Stimulated activated naive CD4-positive, alpha-beta T cell treated with Interleukin-2 at 50 U/mL for 16 hours (primary cell): ENCODE measurements at places on chromosomes 11 and 22.

- DNase-seq = peak; percentile 28
Observed at GRCh38 chr11:64268893-64269539, 15.4 kb downstream of the BAD start.

- no peak for DNase-seq
Observed at GRCh38 chr11:44791316-44791925, 64.7 kb downstream of the TSPAN18 start.

- DNase-seq = no peak
Observed at GRCh38 chr22:42412744-42413333, 19.4 kb downstream of the NFAM1 start.

DNA sequence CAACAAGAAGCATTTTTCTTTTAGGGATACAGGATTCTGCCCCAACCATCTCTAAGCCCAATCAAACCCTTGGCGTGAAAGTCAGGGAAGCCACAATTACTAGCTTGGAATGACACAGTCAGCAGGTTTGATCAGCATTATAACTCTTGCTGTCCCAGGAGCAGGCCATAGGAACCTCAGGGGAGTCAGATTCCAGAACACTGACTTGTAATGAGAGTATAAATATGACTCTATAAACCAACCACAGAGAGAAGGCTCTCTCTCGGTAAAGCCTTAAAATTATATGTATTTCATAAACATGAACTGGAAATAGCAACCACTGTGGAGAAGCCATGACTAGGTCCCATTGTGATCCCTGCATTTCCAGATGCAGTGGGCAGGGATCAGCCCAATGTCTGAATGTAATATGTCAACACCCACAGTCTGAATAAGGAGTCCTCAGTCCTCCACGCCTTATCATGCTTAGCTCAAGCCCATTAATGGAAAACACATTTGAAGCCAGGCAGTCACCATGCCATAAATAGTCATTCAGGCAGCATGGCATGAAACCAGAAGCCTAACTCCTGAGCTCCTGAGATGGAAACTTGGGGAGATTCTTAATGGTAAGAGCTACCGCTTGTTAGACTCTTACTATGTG lies 99.1 kb upstream of the MTNR1B start:
- DNase-seq = no peak

- no peak for DNase-seq
Observed at GRCh38 chr22:28259774-28260312, 340.8 kb upstream of the PITPNB start.

GRCh38 chr11:66146940-66147339 lies 76.9 kb downstream of the PACS1 start:
- no peak for DNase-seq

- DNase-seq = no peak
Observed at GRCh38 chr22:23470811-23471389, 109.2 kb downstream of the IGLL1 start.

DNA sequence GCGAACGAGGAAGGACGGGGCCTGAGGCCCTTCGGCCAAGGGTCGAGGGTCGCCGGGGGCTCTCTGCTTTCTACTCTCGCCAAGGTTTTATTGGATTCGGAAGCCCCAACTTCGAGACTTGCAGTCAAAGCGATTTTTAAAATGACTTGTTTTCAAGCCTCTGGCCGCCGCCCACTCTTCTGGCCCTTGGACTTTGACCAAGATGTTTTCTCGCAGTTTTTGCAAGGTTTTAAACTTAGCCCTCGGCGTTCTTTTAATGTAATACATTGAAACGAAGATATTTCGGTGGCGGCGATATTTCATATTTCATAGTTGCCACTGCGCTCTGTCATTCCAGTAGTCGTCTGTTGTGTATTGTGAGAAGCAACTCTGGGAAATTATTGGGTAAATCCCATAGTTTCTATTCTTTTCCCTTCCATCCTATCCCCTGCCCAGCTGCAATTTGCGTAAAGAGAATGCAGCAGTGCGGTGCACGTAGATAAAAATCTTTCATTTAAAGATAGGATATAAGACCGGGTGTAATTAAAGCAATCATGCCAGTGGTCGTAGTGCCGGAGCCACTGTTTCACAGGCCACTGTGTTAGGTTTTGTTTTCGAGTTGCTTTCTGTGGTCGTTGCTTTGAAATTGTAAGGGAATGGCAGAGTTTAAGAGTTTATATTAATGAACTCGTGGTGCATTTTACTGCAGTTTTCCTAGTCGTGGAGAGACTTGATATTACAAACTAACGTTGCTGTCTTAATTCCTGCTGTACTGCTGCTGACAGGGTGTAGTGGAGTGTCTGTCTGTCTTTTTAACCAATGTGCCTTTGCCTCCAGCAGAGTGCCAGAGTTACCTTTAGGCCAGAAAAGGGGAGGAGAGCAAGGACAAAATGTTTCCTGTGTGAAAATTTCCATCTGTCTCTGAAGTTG lies 702 bp downstream of the BIRC2 start:
- DNase-seq = no peak

DNA sequence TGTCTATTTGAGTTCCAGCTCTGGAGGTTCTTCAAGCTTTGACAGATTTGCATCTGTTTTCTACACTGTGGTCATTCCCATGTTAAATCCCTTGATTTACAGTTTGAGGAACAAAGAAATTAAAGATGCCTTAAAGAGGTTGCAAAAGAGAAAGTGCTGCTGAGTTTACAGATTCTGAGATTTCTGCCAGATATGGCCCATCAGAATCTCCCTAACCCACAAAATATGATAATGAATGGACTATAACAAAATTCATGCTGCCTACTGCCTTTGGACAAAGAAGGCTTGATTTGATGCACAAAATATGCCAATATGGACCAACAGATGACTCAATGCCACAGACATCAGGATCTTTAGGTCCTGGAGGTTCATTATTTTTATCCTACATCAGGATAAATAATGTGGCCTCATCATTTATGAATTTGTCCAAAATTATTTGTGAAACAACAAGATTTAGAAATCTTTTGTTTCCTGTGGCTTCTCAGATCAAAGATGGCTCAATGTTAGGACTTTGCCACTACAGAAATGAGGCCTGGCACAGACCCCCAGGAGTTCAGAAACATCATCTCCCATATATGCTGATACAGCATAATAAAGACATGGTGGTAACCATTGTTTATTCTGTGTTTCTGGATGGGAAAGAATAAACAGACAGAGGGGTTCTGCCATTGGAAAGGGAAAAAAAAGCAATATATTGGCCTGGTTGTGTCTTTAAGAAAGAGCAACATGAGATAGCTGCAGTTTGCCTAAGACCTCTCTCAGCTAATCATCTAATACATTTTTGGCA lies 6.7 kb downstream of the OR5AN1 start:
- DNase-seq = no peak

DNA sequence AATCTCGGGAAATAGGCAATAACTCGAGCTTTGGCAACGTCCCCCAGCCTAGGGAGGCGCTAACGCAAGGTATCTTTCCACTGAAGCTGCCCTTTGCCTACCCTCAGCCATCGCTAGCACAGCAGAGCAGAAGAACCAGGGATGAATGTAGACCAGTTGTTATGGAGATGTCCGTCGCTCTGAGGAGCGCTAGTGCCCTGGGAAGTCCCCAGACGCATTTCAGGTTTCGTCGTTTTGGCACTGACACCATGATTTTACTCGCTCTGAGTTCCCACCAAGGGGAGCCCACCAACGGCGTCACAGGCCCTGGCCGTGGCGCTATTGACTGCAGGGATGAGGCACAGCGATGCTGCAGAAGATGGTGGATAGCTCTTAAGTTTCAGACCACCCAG lies 22.7 kb upstream of the BDNF start:
- no peak for DNase-seq

DNA sequence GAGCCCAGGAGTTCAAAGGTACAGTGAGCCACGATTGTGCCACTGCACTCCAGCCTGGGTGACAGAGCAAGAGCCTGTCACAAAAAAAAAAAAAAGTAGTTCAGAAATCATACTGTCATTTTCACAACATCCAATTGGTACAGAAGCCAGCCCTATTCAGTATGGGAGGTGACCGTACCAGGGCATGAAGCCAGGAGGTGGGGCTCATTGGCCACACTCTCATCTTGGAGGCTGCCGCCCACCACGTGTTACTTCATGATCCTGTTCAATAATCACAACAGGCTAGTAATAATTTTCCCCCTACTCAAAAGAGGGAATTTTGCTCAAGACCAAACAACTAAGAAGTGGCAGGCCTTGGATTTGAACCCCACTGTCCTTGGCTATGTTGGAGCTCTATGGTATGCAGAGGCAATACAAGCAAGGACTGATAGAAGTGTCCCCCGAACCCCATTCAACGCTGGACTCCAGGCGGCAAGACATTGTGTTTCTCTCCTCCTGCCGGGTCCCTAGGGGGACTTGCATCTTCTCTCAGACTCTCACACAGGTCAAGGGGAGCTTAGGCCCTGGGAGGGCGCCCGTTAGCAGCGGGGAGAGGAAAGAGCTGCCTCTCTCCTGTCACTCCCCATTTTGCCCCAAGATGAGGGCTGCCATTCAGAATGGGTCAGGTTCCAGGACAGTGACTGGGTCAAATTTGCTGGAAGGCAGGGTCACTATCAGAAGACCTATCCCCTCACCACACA lies 40.2 kb upstream of the EMID1 start:
- DNase-seq = no peak

- no peak for DNase-seq
Observed at GRCh38 chr22:36640106-36640672, 63.4 kb downstream of the CACNG2 start.

DNA sequence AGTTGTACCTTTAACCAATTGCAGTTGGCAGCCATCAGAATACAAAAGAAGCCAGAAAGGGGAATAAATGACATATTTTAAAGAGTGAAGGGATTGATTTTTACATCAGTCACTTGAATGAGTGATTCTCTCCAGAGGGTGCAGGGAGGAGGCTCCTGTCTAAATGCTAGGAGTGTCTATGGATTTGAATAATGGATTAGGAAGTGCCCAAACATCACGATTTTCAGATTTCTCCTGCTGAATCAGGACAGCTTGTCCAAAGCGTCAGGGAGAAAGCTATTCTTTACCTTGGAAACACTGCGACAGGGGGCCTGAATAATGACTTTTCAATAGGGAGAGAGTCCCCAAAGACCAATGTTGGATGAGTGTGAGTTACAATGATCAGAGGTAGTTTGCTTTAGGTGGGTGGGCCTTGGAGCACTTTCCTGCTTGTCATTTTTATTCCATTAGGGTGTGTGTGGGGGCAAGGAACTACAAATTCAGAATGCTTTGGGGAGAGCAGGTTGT lies 735.5 kb downstream of the KCNA4 start:
- no peak for DNase-seq

DNA sequence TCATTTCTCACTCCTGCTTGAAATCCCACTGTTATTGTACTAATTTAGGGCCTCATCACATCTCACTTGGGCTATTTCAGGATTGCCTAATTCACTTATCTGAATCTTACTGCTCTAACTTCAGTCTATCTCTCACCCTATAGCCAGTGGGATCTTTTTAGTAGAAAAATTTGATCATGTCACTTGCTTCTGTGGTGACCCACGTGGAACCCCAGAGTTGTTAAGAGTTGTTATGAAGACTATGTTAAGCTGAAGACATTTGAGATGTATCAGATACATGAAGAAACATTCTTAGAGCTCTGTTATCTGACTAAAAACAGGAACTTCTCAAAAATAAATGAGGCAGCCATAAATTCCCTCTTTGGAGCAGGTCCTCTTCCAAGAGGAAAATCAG lies 1375.6 kb upstream of the TENM4 start:
- DNase-seq = no peak

DNA sequence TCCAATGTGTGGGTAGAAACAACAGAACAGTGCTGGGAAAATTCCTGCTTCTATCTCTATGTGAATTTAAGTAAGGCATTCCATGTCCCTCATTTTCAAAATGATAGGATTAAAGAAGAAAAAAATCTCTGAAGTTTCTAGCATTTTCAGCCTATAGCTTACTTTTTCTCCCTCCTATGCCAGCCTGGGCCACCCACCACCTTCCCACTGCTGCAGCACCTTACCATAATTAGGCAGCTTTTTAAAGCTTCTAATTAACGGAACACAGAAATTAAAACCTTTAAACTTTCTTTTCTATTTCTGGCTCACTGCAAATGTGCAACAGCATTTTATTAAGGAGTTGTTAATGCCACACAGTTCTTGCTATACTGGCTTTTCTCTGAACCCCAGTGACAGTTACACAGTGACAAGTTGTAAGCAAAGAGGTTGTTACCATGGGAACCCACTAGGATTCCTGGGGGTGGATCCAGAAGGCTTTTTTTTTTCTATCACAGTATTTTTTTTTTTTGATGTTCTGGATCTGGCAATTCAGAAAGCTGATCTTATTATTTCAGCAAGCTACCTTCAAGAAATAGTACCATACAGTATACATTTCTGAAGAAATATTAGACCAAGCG lies 20.2 kb downstream of the CELF1 start:
- no peak for DNase-seq

- DNase-seq = no peak
Observed at GRCh38 chr22:27628341-27628740, 173.2 kb downstream of the MN1 start.

DNA sequence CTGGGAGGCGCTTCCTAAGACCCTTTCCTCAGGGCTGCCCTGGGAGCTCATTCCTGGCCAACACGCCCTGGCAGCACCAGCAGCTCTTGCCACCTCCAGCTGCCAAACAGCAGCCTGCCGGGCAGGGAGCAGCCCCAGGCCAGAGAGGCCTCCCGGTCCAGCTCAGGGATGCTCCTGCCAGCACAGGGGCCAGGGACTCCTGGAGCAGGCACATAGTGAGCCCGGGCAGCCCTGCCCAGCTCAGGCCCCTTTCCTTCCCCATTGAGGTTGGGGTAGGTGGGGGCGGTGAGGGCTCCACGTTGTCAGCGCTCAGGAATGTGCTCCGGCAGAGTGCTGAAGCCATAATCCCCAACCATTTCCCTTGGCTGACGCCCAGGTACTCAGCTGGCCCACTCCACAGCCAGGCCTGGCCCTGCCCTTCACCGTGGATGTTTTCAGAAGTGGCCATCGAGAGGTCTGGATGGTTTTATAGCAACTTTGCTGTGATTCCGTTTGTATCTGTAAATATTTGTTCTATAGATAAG lies 7.6 kb downstream of the SLC39A13 start:
- DNase-seq = no peak

DNA sequence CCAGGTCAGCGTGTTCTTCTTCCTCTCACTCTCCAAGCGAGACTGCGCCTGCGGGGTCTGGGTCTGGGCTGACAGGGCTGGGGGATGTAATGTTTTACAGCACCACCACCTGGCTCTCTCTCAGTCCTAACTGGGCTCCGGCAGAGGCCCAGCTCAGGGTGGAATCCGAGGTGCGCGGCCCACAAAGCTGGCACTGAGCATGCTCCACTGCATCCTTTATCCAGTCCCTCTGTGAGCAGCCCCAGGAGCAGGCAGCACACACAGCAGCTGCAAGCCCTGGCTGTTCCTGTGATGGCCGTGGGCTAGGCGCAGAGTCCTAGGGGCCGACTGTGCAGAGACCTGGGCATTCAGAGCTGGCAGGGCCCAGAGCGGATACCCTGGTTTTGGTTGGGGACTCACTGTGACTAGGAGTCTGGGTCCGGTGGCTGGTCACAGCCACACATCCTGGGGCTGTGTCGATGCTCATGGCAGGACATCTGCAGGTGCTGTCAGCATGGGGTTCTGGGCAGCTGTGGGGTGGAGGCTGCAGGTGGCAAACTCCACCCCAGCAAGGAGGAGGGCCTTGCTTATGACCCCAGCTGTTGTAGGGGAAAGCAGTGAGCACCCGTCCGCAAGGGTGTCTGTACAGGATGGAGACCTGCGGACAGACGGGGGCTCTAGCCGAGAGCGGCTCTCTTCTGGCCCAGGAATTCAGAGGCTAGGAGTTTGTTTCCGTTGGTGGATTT lies 4.0 kb downstream of the LRRC75B start:
- DNase-seq = no peak
